ENCODE measurements at places on chromosomes 12 and 14. TPM values are rescaled to one million over a fixed set of nuclear protein-coding genes. Genes with fewer than 3 reads are reported as not detected.

- no peak for DNase-seq
These were observed 125.8 kb downstream of the KTN1 start for GRCh38 chr14:55705651-55706364.

Gene ERBB3
- total RNA-seq, result 14.3 TPM

GRCh38 chr14:55238019-55238680, 33.1 kb upstream of the FBXO34 start:
- no peak for DNase-seq

Gene HOXC5
- 0.80 TPM for total RNA-seq

- DNase-seq, result no peak
These were observed 196.6 kb downstream of the SLC25A21 start for GRCh38 chr14:36975834-36976233.

DNA sequence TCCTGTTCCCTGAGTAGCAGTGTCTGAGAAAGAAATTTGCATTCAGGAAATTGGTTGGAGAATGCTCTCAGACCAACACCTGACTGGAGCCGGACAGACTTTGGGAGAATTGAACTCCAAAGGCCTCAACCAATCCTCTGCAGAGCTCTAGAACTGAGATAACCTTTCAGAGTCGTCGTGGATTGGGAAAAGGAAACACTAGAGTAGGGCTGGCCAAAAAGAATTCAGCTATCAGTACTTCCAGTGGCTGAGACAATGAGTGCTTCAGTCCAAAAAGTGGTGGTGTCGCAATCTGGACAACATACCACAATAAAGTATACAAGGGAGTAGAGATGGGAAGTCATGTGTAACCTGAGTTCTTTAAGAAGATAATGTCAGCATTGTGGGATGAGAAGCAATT, 377.1 kb downstream of the SLC16A7 start:
- DNase-seq, result no peak

DNA sequence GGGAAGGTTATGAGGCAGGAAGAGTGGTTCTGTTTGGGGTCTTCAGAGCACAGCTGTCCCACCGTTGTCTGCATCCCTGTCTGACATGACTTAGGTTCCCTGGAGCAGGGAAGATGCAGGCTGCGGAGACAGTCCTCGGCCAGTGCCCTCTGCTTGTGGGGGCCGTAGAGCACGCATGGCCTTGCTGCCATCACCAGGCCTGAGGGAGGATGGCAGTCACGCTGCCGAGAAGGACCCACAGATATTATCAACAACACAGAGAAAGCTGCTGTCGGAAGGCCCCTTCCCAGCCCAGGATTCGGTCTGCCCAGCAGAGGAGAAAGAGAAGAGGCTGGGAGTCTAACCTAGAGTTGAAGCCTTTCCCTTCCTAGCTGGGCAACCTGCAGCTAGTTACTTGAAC, 35.0 kb downstream of the ERH start:
- no peak for DNase-seq

DNA sequence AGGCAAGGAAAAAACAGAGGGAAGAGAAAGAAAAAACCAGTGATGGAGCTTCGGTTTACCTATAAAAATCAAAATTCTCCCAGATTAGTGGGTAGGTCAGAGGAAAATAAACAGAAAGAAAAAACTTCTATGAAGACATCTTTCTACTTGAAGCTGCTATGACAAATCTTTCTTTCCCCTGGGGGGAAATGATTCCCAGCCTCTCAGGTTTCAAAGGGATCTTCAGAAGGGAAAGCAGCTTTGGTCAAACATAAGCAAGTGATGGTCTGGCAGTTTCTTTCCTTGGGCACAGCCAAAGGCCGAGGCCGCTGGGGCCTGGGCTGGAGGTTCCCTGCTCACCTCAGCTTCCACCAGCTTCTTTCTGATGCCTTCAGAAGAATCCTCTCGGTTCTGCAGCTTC, 104.5 kb downstream of the PRKAB1 start:
- no peak for DNase-seq

- DNase-seq, result no peak
These were observed 76.1 kb downstream of the STON2 start for GRCh38 chr14:81324011-81324410.

GRCh38 chr14:99971087-99971940, 93.9 kb upstream of the EVL start:
- DNase-seq, result no peak

Gene CLEC4A
- total RNA-seq, result not detected

- DNase-seq, result no peak
These were observed 14.1 kb upstream of the NUMB start for GRCh38 chr14:73472185-73473114.

- DNase-seq, result no peak
These were observed 223.4 kb downstream of the APAF1 start for GRCh38 chr12:98868538-98868937.

Gene LALBA
- total RNA-seq, result not detected

GRCh38 chr14:23047751-23048693, 6.0 kb downstream of the PSMB11 start:
- DNase-seq, result no peak

DNA sequence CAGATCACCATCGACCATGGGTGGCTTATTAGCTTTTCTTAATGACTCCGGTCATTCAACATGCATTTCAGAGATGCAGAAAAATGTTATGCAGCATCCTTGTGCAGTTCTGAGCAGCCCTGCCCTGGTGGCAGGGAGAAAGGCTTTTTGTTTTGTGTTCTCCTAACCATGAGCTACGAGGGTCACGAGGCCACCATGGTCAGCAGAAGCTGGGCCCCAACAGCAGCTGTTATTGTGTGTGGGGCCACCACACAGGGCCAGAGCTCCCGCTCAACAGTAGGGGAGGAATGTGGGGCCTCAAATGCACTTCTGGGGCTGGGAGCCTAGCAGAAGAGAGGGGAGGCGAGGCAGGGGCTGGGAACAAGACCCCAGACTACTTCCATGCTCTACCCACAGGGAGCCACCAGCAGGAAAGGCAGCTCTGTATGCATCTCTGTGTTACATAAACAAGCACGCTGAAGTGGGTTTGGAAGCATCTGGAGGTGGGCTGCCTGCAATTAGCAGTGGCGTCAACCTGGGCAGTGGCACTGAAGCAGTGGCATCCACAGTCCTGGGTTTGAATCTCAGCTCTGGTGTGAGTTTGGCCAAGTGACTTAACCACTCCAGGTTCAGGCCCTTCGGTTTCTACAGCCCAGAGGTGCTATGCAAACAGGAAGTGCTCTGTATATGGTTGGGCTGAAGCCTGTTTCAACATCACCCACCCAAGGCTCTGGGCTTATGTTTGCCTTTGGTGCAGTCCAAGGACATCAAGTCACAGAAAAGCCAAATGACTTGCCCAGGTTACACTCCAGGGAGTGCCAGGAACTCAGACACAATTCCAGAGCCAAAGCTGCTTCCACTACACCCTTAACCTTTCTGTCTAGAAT, 16.3 kb downstream of the GLTP start:
- DNase-seq, result no peak

- no peak for DNase-seq
These were observed 261.5 kb upstream of the CCDC196 start for GRCh38 chr14:66224492-66225178.

Gene C12orf60
- total RNA-seq, result 1.2 TPM

GRCh38 chr12:133046698-133047097, 9.4 kb downstream of the ZNF84 start:
- no peak for DNase-seq

GRCh38 chr14:102492531-102492910, 17.1 kb downstream of the ANKRD9 start:
- no peak for DNase-seq

Gene DDN
- total RNA-seq, result 0.29 TPM

DNA sequence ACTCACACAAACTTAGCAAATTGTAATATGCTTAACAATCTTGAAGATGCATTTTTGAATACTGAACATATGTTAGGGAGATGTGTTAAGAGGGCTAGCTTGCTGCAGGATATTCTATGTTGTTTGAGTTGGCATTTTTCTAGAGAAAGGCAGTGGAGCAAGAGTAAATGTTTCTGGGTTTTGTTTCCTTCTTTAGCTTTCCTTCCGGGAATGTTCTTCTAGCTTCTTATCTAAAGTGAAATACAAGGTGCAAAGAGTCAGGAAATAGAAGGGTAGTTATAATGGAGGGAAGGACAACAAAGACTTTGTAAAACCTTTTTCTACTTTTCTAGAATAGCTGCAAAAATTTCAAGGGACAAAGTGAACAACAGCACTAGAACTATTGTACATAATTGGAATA, 77.6 kb upstream of the KCNH3 start:
- no peak for DNase-seq

Gene ZFHX2
- 0.58 TPM for total RNA-seq

GRCh38 chr12:1314523-1314922, 279.9 kb downstream of the FBXL14 start:
- DNase-seq, result no peak

DNA sequence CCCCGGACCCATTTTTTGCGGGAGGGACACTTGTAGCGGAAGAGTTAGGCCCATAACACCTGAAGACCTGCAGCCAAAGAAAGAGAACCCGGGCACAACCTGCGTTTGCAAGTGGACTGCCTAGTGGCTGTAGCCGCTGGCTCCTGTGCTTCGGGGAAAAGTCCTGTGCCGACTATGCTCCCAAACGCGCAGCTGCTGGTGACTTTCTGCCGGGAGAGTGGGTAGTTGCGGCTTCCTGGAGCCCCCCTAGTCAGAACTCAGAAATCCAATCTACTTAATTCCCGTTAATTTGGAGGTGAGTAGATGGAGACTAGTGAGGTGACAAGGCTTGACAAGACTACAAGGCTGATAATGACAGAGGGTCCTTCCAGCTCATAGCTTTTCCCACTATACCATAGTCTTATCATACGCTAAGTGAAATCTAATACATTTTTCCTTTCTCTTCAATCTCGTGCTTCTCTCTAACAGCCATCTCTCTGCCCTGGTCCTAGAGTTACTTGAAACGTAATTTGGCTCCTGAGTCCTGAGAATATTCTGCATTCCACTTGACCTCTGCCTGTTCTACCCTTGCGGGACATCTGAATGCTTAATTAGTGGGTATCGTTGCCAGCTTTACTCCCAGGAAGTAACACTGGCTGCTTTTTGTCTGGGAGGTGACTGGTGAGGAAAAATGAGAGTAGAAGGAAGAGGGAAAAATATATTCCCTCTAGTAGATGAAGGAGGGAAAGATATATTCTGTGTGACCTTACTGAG, 556 bp downstream of the MTHFD1 start:
- DNase-seq, result no peak

DNA sequence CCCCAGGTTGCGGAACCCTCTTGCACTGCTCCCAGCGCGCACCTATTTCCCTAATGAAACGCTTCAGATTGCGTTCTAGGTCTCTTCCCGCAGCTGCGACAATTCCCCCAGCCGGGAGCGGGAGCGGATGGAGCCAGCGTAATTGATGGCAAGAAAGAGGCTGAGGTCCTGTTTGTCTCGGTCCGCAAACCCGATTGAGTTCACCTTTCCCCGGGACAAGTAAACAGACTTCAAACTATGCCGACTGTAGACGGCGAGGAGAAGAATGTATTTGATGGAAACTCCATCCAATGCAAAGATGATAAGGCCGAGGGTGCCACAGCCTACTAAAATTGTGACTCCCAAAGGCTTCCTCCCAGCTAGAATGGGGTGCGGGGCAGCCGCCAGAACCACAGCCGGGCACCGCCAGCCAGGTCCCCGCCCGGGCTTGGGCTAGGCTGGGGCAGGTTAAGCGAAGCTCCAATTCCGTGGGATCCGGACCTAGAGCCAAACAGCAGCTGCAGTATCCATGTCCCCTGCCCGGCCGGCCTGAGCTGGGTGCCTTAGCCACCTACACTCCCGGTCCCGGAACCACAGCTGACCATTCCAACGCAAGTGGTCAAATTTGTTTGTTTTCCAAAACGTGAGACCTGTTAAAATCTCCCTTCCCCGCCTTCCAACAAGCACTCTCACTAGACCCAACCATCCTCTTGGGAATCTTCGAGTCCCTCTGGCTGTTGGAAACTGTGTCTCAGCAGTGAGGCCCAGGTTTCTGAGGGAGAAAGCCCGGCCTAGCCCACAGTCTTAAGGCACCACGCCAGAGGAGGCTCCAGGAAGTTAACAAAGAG, 5.5 kb downstream of the NKX2-1 start:
- DNase-seq, result no peak

DNA sequence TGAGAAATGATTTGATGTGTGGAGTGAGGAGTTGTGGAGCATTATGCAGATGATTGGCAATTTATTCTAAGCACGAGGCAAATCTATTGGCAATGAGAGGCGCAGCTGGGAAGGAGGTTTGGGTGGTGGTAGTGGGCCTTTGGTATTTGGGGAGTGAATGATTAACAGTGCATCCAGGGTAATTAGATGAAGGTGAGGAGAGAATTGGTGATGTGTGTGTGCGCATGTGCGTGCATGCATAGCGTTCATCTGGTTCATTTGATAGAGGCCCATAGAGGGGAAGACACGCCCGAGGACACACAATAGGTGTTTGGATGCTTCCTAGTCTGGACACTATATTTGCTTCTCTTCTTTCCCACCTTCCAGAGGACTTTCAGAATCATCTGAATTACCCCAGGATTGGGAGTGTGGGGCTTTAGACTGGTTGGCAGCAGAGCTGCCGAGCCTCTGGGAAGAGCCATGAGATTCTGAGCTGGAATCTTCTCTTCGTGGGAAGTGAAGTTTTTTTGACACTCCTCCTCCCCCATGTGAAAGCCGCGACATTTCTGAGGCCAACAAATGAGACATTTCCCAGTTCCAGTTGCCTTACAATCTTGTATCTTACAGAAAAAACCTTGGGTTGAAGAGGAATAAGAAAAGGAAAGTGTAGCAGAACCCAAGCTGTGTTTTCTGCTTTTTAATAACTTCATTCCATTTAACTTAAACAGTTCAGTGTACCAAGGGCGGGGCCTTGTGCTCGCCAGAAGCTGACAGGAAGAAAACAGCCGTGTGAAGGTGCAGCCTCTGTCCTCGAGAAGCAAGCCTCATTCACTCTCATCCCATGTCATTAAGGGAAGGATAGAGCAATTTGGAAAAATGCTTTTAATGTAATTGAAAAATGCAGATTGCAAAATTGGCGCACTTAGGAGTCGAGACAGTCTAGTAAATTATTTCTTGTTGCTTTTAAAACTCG, 65.2 kb downstream of the SLC25A47 start:
- DNase-seq, result no peak

DNA sequence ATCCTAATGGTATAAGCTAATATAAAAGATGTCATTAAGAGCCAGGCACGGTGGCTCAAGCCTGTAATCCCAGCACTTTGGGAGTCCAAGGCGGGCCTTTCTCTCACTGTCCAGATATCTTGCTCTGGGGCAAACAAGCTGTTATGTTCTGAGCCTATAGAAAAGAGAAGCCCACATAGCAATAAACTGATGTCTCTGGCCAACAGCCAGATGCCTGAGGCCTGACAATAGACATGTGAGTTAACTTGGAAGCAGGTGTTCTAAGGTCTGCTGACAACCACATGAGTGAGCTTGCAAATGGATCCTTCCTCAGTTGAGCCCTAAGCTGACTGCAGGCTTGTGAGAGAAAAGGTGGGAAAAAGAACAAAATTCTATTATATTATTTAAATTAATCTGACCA, 25.0 kb downstream of the YAF2 start:
- DNase-seq, result peak; percentile 37

Gene PPP4R4
- 1.7 TPM for total RNA-seq

DNA sequence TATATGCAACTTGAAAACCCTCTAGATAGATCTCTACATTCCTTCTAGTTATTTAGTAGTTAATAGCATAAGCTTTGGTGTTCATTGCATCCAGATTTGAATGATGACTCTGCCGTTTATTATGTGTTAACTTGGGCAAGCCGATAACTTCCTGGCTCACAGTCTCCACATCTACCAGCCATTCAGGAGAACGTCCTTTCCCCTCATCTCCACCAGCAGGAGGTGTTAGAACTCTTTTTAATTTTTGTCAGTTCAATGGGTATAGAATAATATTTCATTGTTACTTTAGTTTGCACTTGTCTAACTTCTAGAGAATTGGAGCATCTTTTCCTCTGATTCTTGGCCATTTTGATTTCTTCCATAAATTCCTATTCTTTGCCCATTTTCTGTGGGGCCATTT, 30.0 kb upstream of the WSCD2 start:
- no peak for DNase-seq

GRCh38 chr14:68978172-68978911, 760 bp downstream of the ACTN1 start:
- DNase-seq, result no peak
